Activated CD4-positive, alpha-beta T cell treated with anti-CD3 and anti-CD28 coated beads for 24 hours (primary cell): ENCODE measurements at places on chromosomes 7 and 10.

- no peak for DNase-seq
These were observed 485.0 kb upstream of the MGMT start for GRCh38 chr10:128981881-128982615.

- no peak for DNase-seq
These were observed 325.0 kb downstream of the PLXNA4 start for GRCh38 chr7:132251327-132251659.

- no peak for DNase-seq
These were observed 17.0 kb downstream of the ATE1 start for GRCh38 chr10:121910673-121911420.

DNA sequence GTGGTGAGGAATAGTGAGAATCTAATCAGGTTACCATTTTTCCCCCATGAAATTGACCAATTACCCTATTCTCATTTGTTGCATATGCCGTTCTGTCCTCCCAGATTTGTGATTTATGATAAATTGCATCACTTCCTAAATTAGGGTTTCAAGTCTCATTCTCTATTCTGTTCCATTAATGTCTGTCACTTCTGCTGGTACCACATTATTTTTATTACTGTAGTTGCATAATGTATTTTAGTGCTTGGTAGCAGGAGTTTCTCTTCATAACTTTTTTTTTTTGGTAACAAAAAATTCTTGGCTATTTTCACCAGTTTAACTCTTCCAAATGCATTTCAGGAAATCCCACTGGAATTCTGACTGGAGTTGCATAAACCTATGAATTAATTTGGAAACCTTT, 44.0 kb upstream of the FAM133B start:
- DNase-seq, result no peak

- DNase-seq, result peak; percentile 10
These were observed 53.4 kb downstream of the TMEM209 start for GRCh38 chr7:130151591-130152492.

GRCh38 chr10:43082746-43083145, 5.9 kb downstream of the RET start:
- no peak for DNase-seq

GRCh38 chr7:116259871-116260440, 49.6 kb downstream of the TES start:
- DNase-seq, result no peak

DNA sequence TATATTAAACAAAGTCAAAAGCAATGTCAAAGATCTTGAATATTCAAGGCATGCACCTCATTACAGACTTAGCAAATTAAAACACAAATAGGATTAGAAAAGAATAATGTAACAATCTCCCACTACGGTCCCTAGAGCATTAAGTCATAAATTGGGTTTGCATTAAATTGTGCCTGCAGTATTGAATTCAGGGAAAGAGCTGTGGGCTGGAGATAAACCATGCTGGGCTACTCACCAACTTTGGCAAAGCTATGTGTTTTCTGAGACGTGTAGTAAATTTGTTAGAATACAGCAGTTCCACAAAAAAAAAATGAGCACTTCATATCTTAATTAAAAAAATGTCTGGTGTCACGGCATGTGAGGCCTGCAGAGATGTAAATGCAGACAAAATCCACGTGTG, 241.6 kb downstream of the SNX10 start:
- no peak for DNase-seq

DNA sequence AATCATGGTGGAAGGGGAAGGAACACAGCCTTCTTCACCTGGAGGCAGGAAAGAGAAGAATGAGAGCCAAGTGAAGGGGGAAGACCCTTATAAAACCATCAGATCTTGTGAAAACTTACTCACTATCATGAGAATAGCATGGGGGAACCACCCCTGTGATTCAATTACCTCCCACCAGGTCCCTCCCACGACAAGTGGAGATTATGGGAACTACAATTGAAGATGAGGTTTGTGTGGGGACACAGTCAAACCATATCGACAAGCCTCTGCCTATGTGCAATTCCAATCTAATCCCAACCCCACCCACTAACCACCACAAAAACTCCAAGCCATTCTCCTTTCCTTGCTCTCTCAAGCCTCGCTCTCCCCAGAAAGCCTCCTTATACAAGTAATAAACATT, 69.2 kb downstream of the TAC1 start:
- no peak for DNase-seq

DNA sequence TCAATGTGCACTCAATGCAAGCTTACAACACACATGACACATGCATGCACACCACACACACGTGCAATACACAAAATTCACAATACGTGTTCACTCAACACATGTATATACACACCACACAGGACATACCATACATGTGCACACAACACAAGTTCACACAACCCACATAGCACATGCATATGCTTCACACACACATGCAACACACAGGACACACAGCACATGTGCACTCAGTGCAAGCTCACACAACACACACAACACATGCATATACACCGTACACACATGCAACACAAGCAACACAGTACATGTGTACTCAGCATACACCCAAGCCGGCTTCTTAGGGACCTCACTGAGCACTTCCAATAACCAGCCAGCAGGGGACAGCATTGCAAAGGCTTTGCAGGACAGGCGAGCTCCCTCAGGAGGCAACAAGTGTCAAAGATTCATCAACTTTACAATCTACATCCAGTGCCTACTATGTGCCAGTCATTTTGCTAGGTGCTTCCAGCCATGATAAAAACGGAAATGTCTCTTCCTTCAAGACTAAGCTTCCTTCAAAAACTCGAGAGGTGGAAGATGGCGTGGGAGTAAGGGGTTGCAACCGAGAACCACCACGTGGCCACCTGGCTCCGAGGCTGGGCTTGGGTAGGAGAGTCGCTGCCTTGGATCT, 61.1 kb downstream of the JCAD start:
- peak; percentile 66 for DNase-seq

DNA sequence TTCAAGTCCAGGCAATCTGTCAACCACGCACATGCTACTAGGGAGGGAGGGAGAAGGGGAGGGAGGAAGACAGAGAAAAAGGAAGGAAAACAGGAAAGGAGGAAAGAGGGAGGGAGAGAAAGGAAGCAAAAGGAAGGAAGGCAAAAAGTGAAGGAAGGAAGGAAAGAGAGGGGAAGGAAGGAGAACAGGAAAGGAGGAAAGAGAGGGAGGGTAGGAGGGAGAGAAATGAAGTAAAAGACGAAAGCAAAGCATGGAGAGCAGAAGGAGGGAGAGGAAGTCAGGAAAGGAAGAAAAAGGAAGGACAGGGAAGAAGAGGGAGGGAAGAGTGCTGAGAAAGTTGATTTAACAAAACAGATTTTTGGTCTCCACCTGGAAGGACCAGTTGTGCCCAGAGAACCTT, 25.6 kb downstream of the KLF6 start:
- DNase-seq, result no peak

DNA sequence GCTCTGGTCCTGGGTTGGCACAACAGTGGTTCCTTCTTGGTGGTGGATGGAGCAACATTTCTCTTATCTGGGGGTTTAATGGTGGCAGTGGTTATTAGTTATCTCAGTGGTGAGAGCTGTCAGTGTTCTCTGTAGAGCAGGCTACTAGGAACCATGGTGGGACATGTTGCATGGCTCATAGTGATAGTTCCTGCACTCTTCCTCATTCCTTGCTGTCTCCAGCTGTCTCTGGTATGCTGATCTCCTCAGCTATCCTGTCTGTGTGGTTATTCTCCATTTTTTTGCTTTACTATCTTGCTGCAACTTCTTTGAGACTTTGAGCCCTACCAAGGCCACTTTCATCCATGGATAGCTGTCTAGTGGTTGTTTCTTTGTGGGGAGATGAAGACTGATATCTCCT, 44.0 kb downstream of the CCDC7 start:
- DNase-seq, result no peak

- DNase-seq, result no peak
These were observed 161.3 kb upstream of the LRRN3 start for GRCh38 chr7:110929480-110930249.

GRCh38 chr7:127761196-127761595, 109.2 kb downstream of the SND1 start:
- DNase-seq, result no peak

- no peak for DNase-seq
These were observed at the start of gene PPP1R3C for GRCh38 chr10:91632671-91633550. Gene PPP1R3C (minus strand): TSS chr10:91633071. CDS start chr10:91632969, 102 bp downstream.

DNA sequence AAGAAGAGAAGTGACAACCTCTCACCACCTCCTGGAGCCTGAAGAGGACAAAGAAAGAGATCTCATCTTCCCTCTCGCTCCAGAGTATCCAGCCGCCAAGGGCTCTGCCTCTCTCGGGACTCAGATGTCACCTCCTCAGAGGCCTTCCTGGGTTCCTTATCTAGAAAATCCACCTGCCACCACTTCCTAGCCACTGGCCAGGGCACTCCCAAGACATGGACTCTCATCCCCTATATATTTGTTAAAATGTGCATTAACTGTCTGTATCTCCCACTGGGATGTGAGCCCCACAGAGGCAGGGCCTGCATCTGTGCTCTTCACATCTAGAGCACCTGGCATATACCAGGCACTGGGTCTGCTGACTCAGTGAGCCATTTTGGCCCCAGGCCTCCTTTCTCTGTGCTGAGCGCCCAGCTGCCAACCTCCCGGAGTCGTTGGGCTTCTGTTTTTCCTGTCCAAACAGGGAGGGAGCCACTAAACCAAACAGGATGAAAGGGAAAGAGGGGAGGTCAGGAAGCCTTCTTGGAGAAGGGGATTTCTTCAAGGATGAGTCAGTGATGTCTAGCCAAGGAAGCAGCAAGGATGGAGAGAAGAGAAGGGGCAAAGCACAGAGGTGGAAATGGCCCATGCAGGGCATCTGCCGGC, 58.9 kb downstream of the KCNMA1 start:
- no peak for DNase-seq

DNA sequence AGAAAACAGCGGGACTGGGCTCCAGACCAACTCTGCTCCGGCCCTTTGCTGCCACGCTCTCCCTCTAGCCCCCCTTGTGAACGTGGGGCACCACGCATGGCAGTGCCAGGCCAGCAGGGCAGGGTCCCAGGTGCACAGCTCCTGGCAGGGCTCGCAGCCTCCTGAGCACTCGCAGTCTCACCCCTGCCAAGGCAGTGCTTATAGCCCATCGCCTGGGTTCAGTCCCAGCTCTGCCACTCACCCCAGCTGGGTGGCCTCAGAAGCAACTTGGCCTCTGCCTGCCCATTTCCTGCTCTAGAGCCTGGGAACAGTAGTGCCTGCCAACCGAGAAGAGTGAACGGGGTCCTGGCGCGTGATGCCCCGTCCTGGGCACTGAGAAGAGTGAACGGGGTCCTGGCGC, 36.3 kb downstream of the CFAP46 start:
- no peak for DNase-seq

GRCh38 chr10:34601691-34602090, 213.4 kb downstream of the PARD3 start:
- DNase-seq, result no peak

GRCh38 chr7:122528879-122529481, 169.9 kb downstream of the RNF133 start:
- no peak for DNase-seq

DNA sequence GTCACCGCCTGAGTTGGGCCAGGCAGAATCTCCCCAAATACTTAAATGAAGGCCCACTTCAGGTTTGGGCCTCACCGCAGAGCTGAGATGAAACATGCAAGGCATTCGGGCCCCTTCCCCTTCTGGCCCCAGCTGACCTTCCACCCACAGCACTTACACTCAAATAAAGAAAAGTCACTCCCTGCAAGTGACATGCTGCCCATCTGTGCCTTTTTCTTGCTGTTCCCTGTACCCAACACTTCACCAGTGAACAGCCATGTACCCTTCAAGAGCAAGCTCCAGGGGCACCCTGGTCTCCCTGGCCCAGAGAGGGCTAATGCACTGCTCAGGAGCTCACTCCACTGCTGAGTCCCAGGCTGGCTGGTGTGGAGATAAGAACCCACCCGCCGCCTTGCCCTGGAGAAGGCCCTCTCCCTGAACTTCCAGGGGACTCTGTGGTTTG, 40.7 kb downstream of the ZCCHC24 start:
- DNase-seq, result no peak

GRCh38 chr10:80477813-80478212, 23.7 kb downstream of the TSPAN14 start:
- no peak for DNase-seq

DNA sequence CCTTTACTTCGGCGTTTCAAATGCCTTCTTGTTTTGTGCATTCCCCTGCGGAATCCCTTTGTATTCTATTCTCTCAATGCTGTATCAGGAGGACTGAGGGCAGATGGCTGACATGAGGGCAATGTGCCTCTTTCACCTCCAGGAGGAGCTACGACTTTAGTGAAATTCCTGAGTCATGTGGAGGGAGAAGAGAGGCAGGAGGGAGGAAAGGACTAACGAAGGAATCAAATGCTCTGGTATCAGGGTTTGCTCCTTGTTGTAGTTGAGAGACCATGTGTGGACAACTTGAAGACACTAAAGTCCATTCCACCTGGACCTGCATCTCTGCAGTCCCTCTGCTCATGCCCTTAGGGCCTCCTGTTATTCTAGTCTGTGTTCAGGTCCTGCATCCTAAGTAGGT, 40.2 kb upstream of the PRSS58 start:
- no peak for DNase-seq

- DNase-seq, result no peak
These were observed 4.0 kb upstream of the GIMAP8 start for GRCh38 chr7:150446288-150446938.

GRCh38 chr10:124351481-124352220, 67.1 kb downstream of the OAT start:
- DNase-seq, result no peak

DNA sequence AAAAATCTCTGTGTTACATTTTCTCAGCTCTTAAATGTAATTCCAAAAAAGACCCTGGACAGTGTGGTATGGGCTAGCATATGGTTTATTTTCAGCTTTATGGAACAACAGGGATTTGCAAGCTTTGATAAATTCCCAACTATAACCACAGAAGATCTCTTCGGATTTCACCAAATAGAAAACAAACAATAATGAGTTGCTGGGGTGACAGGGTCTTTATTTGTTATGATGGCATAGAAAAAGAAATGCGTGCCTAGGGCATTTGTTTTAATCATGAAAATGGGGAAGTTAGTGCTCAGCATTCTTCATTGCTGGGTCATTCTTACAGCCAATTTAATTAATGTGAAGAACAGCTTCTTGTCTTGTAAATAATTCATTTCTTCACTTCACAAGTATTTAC, 139.0 kb downstream of the LRRN3 start:
- DNase-seq, result no peak

DNA sequence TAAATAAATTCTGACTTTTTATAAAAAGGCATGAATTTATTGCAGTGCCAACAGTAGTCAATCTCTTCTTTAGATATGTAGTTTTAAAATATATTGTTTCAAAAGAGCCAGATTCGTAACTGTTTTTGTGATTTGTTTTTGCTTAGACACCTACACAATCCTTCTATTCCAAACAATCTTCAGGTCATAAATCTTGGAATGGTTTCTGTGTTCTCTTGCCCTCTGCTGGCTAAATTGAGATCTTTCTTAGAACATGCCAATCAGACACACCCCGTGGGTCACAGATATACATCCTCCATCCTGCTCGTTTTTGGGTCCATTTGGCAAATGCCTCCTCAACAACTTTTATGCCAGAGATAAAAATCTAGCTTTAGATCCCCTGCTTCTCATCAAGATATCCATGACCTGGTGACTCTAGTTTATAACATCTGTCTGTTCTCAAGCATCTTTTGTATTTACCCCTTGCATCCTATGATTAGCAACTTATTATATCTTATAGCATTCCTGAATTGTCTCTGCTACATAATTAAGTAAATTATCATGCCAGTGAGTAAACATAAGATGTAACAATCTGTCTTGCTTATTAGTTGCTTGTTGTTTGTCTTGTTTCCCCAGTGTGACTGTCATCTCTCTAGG, 35.3 kb upstream of the IFRD1 start:
- DNase-seq, result no peak
